ENCODE measurements at places on chromosomes 12 and 14.

DNA sequence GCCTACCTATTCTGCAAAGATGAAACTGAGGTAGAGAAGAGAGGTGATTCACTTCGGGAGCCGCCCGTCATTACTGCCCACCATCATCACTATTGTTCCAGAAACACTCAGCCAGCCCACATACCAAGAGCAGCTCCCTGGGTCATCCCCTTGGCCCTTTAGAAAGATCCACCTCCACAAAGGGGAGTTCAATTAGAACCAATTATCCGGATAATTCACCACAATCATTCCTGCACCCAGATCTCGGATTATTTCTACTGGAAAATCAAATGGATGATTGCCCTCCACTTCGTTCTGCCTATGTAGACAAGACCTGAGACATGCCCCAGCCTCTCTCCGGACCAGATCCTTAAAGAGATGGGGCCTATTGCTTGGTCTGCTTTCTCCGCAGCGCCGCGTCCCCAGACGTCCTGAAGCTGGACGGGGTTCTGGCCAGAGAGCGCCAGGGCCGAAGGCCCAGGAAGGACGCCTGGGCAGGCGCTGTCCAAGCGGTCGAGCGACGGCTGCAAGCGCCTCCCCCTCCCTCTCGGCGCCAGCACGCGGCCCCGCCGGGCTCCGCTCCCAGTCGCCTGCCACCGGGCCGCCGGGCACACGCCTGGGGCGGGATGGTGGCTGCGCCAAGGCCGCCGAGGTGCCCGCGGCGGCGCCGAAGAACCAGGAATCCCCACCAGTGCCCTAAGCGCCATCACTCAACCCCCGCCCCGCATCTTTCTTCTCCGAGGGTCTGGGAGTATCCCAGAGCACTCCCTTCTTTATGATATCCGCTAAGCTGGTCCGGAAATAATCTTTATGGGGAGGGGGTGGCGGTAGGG is 1.3 kb upstream of the ASCL1 start:
- no peak overlapping the region for H3K4me3 ChIP-seq
- H3K27me3 ChIP-seq = peaks cover 98% of the 10 kb centered on the region
- H3K27ac ChIP-seq = no peak overlapping the region
- no peaks in the 10 kb centered on the region for H3K4me1 ChIP-seq
- DNase-seq = no peak

DNA sequence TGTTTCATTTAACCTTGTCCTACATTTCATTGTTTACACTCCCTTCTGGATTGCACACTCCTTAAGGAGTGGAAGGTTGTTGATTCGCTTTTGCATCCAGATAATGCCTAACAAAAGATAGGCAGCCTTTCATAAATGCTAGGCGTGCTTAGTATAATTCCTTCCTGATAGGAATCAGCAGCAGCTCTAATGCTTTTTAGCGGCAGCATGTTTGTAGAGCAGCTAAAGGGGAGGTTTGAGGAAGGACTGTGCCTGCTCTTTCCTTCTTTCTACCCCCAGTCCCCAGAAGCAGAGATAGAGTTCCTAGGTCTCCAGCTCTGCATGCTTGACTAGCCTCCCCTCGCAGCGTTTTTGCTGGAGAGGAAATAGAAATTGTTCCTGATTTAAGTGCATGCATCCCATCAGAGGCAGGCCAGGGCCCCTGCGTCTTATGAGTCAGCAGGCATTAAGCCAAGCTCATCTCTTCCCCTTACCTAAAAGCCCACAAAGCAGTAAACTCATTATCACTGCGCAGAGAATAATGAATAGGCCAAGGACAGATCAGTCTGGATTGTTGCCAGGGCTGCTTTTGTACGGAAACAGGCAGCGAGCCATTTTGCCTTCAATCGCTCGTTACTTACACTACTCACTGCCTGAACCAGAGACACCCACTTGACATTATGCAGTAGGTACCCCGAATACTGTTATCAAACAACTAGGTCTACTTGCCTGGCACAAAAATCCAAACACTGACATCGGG is 14.0 kb upstream of the TBPL2 start:
- DNase-seq = no peak
- no peak overlapping the region for H3K27ac ChIP-seq
- H3K27me3 ChIP-seq = no peaks in the 10 kb centered on the region
- H3K36me3 ChIP-seq = no peaks in the 10 kb centered on the region

GRCh38 chr14:73236157-73236556 is 1.1 kb upstream of the PAPLN start:
- DNase-seq = no peak
- peaks cover 23% of the 10 kb centered on the region for H3K4me1 ChIP-seq
- peaks cover 95% of the 10 kb centered on the region for H3K27me3 ChIP-seq
- no peak overlapping the region for H3K27ac ChIP-seq
- H3K4me3 ChIP-seq = no peak overlapping the region

DNA sequence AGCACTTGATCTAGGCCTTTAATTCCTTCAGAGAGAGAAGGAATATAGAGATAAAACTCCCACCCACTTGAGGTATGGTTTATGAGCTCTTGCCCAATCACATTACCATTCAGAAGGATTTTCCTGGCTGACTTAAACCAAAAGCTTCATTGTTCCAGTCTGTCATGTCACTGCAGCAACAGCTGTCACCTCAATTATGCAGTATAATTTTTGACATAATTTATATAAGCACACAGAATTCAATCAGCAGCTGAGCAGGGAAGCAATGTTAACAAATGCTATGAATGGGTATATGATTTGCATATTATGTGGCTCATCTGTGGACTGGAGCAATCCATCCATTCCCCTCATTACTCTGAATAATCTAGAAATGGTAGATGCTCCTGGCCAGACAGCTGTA is 40.3 kb downstream of the CBX5 start:
- DNase-seq = no peak
- peaks cover 82% of the 10 kb centered on the region for H3K36me3 ChIP-seq
- no peaks in the 10 kb centered on the region for H3K27me3 ChIP-seq
- H3K4me1 ChIP-seq = no peaks in the 10 kb centered on the region
- no peak overlapping the region for H3K27ac ChIP-seq
- no peak overlapping the region for H3K4me3 ChIP-seq

GRCh38 chr12:33628087-33628486 is 188.5 kb upstream of the SYT10 start:
- H3K27ac ChIP-seq = no peak overlapping the region
- no peak overlapping the region for H3K4me3 ChIP-seq
- H3K36me3 ChIP-seq = no peaks in the 10 kb centered on the region
- H3K27me3 ChIP-seq = no peaks in the 10 kb centered on the region
- no peak for DNase-seq

- H3K27me3 ChIP-seq = no peaks in the 10 kb centered on the region
- no peak overlapping the region for H3K27ac ChIP-seq
- no peaks in the 10 kb centered on the region for H3K36me3 ChIP-seq
- no peak for DNase-seq
Observed at GRCh38 chr12:93186131-93186530, 191.6 kb upstream of the NUDT4 start.

GRCh38 chr12:41402801-41403200 is 214.7 kb downstream of the PDZRN4 start:
- H3K4me1 ChIP-seq = no peaks in the 10 kb centered on the region
- H3K27me3 ChIP-seq = no peaks in the 10 kb centered on the region
- H3K4me3 ChIP-seq = no peak overlapping the region

DNA sequence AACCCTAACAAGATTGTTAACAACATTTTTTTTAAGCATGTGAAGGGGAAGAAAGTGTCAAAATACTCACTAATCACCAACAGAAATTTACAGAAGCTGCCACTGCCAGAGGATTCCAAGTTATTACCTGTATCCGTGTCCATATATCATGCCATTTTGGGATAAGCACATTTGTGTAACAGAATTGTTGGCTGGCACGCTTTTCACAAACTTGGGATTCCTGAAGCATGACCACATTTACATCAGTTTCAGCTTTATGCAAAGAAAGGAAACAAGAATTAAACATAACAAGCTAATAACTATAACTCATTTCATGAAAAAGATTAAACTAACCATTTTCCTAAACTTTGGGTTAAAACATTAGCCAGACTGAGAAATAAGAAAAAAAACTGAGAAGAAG is 5.9 kb downstream of the NEMP1 start:
- no peak overlapping the region for H3K27ac ChIP-seq
- peaks cover 28% of the 10 kb centered on the region for H3K36me3 ChIP-seq
- H3K4me3 ChIP-seq = no peak overlapping the region
- no peaks in the 10 kb centered on the region for H3K4me1 ChIP-seq

DNA sequence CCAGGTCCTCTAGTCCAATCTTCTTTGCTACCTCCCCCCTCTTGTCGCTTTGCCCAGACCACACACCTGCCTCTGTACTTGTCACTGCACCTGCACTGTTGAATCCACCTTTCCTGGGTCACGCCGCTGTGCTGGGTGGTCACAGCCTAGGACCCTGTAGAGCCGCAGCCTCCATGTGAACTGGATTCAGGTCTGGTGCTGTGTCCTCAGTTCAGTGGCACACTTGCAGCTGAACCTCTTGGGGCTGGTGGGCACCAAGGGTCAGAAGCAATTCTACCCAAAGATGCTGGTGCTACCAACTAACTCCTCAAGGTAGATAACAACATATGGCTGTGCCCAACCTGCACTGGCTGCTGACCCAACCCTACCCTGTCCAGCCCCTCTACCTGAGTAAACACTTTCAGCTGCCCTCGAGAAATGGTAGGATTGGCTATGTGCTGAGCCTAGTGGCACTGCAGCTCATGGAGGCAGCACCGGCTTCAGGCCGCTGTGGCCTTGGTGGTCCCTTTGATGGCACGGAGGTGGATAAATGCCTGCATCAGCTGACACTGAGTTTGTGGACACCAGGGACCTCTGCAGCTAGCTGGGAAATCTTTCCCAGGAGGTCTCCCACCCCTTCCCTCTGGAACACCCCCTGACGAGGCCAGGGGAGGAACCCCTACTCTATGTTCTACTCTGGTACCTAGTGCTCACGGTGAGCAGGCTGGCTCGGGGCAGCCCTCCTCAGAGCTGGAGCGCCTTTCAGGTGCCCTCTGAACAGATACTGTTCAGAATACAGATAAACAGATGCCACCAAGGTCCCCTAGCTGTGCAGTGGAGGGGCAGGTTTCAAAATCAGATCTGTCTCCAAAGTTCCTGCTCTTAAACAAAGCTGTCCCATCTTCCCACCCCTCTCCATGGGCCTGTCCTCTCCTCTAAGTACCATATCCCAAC is 14.3 kb downstream of the AGAP2 start:
- no peak overlapping the region for H3K27ac ChIP-seq
- no peak overlapping the region for H3K4me3 ChIP-seq
- DNase-seq = no peak
- peaks cover 50% of the 10 kb centered on the region for H3K36me3 ChIP-seq
- H3K4me1 ChIP-seq = no peaks in the 10 kb centered on the region

GRCh38 chr12:52575256-52575655 is 1.6 kb upstream of the KRT74 start:
- H3K4me3 ChIP-seq = no peak overlapping the region
- peaks cover 9% of the 10 kb centered on the region for H3K27me3 ChIP-seq
- no peak for DNase-seq
- no peak overlapping the region for H3K27ac ChIP-seq

- H3K27me3 ChIP-seq = no peaks in the 10 kb centered on the region
- no peak overlapping the region for H3K27ac ChIP-seq
- DNase-seq = no peak
- H3K36me3 ChIP-seq = no peaks in the 10 kb centered on the region
- H3K4me1 ChIP-seq = no peaks in the 10 kb centered on the region
- no peak overlapping the region for H3K4me3 ChIP-seq
Observed at GRCh38 chr12:89992668-89993451, 284.2 kb upstream of the ATP2B1 start.

DNA sequence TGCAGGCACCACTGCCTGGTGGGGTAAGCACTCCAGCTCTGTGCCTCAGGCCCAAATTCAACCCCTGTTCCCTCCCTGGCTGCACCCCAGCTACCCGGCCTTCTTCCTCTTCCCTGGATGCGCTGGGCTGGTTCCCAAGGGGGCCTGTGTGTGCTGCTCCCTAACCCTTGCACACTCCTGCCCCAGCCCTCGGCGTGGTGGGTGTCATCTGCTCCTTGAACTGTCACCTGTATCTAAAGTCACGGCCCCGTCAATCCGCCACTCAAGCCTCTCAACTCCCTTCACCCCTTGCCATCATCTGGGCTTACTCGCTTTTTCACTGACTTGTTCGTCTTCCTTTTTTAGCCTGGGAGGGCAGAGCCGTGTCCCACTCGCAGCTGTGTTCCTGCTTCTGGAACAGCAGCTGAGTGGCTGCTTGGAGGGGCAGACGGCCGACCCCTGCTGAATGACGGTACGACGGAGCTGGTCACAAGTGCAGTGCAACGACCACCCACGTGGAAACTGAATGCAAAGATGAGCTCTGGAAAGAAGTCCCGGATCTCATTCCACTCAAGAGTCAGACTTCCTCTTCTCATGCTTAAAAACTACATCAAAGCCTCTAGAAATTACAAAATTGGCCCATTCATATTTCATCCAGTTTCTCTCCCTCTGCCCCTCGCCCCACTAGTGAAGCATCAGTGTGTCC is 138.9 kb downstream of the PIWIL1 start:
- no peak for DNase-seq
- no peak overlapping the region for H3K27ac ChIP-seq

Data from thymus (tissue), 14 donors.